ENCODE measurements at places on chromosomes 7 and 10.

DNA sequence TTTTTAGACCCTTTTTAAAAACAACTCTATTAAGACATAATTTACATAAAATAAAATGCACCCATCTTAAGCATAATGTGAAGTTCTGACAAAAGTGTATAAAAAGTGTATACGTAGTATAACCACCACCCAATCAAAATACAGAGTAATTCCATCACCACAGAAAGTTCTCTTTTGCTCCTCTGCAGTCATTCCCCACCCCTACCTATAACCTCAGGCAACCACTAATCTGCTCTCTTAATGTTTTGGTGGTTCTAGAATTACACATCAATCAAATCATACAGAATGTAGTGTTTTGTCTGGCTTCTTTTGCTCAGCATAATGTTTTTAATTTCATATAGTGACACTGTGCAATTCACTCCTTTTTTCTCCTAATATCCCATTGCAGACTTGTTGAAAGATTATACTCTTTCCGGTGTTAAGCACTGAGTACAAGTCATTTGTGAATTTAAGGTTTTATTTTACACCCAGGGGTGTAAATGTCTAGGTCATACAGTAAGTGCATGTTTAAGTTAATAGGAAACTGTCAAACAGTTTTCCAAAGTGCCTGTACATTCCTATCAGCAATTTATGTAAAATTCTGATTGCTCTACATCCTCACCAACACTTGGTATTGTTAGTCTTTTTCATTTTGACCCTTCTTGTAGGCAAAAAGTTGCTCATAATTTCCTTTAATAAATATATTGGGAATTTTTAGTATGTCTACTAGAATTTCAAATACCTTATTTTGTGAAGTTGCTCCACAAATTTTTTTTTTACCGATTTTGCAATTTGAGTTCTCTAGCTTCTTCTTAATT lies 86.3 kb downstream of the ZFAND4 start:
- no peak for DNase-seq

GRCh38 chr7:3174515-3175284 lies 126.4 kb upstream of the SDK1 start:
- DNase-seq = no peak

GRCh38 chr7:134636008-134636449 lies 10.6 kb upstream of the BPGM start:
- no peak for DNase-seq

DNA sequence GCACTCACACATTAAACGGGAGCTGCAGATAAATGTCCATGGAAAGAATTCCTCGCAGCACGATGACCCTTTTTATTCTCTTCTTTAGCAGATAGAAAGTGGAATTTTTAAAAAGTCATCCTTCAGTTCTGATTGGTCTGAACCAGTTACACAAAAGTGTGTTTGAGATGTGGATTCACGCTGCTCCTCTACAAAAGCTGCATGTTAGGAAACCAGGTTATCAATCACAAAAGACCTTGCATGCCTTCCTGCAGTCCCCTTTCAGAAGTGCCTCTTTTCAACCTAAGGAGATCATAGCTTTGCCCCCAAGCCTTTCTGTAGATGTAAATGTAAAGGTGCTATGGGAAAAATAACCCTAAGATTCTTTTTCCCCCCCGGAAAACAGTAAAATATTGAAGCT lies 299.7 kb downstream of the PLXDC2 start:
- DNase-seq = no peak

DNA sequence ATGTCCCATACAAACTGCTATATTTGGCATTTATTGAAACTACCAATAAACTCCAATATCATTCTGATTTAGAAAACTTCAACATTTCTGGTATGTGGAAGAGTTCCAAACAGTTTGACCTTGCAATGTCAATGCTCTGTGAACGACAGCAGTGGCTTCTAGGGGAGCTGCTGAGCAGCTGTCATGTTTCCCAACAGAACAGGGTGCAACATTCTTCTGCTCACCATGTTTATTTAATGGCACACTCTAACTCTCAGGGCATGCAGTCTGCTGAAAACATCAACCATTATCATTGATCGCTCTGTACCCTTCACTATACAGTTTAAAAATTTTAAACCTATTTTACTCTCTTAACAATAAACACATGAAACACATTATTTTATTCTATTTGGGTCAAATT lies 25.9 kb downstream of the LMOD2 start:
- DNase-seq = no peak

- DNase-seq = no peak
Observed at GRCh38 chr7:27215356-27215755, 15.5 kb upstream of the HOXA13 start.

GRCh38 chr7:137169282-137169698 lies 174.2 kb downstream of the PTN start:
- DNase-seq = peak; percentile 32

DNA sequence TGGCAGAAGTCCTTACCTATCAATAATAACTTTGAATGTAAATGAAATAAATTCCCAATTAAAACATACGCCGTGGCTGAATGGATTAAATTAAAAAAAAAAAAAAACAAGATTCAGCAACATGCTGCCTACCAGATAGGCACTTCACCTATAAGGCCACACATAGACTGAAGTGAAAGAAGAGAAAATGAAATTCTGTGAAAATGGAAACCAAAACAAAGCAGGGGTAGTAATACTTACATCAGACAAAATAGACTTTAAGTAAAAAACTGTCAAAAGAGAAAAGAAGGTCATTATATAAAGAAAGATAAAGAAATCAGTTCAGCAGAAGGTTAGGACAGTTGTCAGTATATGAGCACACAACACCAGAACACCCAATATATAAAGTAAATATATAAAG lies 55.3 kb downstream of the TCAF1 start:
- no peak for DNase-seq

DNA sequence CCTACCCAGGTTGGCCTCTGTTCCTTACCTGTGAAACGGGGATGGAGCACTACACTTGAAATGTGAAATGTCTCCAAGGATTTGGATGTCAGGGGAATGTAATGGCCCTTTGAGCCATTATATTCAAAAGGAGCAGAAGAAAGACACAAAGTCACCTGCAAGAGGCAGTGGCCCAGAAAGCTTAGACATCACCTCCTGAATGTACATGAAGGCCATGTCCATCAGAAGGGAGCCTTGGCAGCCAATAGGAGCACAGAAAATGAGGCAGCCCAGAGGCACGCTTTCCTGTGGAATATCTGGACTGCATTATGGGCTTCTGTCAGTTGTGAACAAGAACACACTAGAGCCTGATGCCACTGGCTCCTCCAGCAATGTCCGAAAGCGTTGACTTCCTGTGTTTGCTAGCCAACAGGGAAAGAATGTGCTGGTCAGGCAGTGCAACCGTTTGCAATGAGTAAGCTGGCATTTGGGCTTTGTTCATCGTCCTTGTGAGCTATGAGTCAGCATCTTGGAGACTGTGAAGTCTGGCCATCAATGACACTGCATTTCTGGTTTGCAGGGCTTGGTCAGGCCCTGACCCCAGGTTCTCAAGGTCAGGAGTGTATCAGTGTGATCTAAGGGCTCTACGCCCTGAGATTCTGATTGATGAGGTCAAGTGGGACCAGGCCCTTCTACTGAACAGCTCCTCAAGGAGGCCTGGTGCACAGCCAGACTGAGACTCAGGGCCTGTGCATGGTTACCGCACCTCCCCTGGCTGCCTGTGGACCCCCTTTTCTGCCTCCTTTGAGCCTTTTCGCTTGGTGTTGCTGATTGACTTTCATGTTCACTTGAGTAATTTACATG lies 222.4 kb downstream of the RPS24 start:
- no peak for DNase-seq

- no peak for DNase-seq
Observed at GRCh38 chr10:82266438-82266837, 391.4 kb downstream of the NRG3 start.
